Activated CD4-positive, alpha-beta T cell treated with anti-CD3 and anti-CD28 coated beads, Interleukin-2, amount 50 U/mL, for 48 hours (primary cell): ENCODE measurements at places on chromosomes 12 and 14.

DNA sequence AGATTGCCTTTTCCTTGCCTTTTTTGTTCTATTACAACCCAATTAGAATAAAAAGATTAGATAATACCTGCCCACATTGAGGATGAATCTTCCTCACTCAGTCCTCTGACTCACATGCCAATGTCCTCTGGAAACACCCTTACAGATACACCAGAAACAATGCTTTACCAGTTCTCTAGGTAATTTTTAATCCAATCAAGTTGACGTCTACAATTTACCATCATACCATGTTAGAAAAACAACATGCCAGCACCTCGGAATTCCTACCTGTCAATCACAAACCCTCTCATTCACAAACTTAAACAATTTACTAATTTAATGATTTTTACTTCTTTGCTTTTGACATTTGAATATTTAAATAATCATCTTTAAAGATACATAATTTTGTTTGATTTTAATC, 953.8 kb downstream of the TRHDE start:
- DNase-seq, result no peak

DNA sequence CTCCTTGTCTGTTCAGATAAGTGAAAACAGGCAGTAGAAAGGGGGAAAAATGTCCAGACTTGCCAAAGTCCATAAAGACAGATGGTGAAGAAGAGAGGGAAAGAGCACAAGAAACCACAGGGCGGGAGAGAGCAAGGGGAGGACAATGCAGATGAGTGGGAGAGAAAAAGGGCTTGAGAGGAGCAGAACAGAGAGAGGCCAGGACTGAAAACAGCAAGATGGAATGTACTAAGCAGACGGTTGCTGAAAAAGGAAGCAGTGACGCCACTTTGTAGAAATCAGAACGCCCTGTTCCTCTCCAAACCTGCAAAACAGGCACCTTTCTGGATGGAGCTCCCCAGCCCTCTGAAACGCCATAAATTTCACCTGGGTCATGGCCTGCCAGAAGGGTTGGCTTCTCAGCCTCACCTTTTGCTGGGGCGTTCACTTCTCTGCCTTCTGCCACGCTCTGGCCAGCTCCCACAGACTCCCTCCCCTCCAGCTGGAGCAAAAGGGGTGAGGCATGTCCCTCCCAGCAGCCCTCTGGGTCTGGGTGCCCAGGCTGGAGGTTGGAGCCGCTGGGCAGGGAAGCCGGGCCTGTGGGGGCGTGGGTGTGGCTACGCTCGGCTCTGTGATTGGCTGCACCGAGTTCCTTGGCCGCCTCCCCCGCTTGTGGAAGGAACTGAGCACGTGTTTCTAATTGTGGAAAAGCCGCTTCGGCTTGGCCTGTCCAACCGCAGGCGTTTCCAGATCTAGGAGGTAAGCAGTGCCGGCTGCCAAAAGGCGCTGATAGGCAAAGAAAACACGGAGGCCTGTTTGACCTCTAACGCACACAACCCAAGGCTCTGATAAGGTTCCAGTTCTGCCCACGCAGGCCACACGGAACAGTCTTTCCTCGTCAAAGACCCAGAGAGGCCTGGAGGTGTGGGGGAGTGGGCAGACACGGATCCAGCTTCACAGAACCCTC, 29.3 kb downstream of the SLC7A8 start:
- peak; percentile 31 for DNase-seq

- DNase-seq, result no peak
These were observed 1.2 kb downstream of the KRT3 start for GRCh38 chr12:52794479-52795331.

DNA sequence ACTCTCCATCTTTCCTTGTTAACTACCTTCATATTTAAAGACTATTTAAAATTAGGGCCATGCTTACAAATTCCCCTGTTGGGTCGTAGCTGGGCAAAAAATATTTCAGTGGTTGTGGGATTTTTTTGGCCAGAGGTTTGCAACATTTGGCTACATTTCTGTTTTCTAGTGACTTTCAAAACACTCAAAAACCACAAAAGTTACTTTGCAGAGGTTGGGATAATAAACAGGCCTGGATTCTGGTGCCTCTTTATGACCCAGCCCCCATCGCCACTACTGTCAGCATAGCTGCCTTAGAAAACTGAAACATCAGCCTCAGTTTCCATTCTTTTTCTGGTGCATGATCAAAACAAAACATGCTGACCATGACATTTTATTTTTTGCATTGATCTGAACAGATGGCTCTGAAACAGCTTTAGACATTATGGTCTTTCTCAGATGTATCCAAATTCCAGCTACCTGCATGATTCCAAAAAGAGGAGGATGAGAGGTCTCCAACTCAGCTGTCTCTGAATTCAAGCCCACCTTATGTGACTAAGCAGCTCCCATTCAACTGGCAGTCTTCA, 5.2 kb downstream of the DPF3 start:
- DNase-seq, result no peak
